Activated CD8-positive, alpha-beta memory T cell treated with anti-CD3 and anti-CD28 coated beads, Interleukin-2, amount 50 U/mL, for 4 hours (primary cell): ENCODE measurements at places on chromosomes 11 and 22.

DNA sequence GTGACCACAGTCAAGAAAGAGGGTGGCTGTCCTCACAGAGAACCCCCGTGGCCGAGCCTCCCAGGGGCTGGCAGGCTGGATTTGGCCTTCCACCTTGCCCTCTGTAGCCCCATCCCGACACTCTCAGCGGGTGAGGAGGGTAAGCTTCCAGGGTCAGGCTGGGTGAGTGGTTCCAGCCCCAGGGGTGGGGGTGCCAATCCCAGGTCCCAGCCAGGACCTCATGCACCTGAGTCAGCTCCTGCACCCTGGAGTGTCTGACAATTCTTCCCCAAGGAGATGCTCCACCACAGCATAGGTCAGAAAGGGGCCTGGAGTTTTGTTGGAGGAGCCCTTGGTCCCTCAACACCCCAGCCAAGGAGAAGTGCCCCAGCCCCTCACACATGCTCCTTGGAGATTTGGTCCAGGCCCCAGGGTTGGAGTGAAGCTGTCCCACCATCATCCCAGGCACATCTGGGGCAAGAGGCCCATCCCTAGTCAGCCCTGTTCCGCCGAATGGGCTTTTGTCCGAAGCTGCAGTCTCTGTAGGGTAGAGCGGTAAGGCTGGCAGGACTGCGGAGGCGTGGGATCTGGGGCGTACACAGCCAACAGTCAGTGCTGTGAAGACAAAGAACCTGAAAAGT is 8.4 kb downstream of the LINC01488 start:
- DNase-seq, result no peak

GRCh38 chr11:119974467-119974866 is 163.4 kb downstream of the TRIM29 start:
- DNase-seq, result no peak

DNA sequence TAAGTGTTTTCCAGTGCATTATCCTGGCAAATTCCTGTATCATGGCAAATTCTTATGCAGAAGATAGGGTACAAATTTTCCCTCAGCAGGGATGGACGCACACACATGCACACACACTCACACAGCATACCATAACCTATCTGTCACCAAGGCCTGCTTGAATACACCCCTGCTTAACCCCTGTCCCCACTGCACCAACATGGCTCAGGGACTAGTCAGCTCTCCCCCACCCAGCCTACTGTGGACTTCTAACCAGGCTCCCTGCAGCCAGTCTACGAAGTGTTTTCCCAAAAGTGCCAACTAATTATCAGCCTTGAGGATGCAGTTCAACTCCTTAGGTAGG is 63.1 kb downstream of the RAB30 start:
- no peak for DNase-seq

- no peak for DNase-seq
These were observed 25.8 kb downstream of the LARGE1 start for GRCh38 chr22:33894515-33894914.

- no peak for DNase-seq
These were observed 24.5 kb downstream of the ARHGAP1 start for GRCh38 chr11:46675949-46676348.

DNA sequence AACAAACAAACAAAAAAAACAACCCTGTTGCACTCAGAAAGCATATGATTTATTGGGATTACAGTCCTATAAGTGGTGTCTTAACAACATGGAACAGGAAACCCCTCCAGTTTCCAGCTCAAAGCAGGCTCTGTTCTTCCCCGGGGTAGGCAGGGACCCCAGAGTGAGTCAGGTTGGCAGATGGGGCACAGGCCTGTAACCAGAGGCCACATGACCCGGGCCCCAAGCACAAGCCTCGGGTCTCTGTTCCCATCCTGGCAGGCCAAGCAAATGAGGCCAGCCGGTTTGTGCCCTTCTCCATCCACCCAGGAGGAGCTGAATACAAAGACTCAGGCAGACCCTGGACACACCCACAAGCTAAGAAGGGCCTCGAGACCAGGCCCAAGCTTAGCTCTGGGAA is 75.8 kb downstream of the NAT10 start:
- DNase-seq, result no peak

GRCh38 chr11:116990811-116991210 is 107.4 kb downstream of the SIK3 start:
- DNase-seq, result no peak

DNA sequence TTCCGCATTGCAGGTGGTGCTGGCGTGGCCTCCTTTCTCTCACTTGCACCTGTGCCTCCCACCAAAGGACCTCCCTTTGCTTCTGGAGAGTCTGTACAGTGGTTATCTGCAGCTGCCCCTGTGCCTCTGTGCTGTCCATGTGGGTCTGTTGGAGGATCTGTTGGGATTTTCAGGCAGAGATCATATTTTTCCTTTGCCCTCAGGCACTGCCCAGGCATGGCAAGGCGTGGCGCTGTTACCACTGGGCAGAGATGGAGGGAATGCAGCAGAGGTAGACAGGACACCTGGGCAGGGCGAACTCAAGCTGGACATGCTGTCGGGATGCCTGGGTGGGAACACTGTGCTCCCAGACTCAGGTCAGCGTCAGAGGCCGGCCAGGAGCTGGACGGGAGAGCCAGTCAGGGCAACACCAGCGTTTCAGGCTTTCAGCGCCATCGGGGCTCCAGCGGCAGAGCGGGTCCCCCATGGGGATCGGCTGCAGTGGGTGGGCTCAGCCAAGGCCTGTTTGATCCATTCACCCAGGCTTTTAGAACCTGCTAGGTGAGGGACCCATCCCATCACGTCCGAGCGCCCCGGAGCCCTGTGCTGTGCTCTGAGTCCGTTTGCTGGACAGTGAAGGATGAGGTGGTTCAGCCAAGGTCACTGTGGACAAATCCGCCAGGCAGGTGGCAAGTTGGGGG is 718.9 kb downstream of the BRD1 start:
- no peak for DNase-seq

- DNase-seq, result no peak
These were observed 54.1 kb upstream of the BDNF start for GRCh38 chr11:27754035-27755017.

- no peak for DNase-seq
These were observed 18.3 kb downstream of the CLMP start for GRCh38 chr11:123176785-123177184.

- no peak for DNase-seq
These were observed 38.7 kb downstream of the RTN3 start for GRCh38 chr11:63719987-63720386.

DNA sequence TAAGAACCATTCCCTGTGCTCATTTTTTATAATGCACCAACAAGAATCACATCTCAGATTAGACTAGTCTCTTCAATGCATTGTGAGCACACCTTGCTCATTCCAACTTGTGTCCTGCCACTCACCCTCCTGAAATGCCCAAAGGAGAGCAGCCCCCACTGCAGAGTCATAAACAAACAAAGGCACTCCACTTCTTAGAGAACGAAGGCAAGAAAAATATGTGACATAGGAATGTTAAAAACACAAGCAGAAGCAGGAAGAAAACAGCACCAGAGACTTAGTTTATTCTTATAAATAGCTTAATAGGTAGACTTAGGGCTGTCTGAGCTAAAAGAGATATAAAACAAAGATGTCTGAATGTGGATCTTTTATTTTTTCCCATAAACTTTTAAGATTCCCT is 57.2 kb downstream of the GUCY1A2 start:
- DNase-seq, result no peak

GRCh38 chr22:37525073-37525745 is 6.0 kb upstream of the CARD10 start:
- peak; percentile 42 for DNase-seq

GRCh38 chr22:26367402-26368245 is 61.4 kb upstream of the ASPHD2 start:
- peak; percentile 63 for DNase-seq

DNA sequence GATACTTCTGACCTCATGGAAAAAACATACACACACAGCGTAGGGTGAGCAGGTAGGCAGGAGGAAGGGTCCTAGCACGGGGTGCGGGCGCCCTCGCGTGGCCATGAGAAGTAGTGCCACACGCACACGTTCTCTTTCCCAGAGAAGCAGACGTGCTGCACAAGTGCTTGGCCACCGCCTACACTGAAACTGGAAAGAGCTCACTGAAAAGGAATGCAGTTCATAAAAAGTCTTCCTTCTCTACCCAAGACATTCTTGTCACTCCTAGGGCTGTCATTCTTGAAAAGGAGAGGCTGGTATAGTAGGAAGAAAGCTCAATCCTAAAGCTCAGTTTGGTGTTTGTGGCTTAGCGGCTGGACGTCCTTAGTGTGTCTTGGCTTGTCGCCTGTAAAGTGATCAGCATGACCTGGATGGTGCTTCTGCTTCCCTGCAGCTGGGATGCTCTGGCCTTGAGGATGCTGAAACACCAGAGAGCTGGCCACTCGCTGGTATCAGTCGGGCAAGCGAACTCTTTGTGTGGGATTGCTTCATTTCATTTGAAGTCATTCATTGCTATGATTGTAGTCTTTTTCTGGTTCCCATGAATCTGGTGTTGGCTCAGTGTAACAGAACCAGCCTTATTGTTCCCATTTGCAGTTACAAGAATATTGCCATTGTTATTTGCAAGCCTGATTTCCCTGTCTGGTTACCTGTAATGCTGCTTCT is 303.8 kb downstream of the NTM start:
- no peak for DNase-seq

- no peak for DNase-seq
These were observed at the start of gene TRIM6 for GRCh38 chr11:5596607-5597201. TSS of gene TRIM6 (plus strand) at chr11:5596637. CDS start at chr11:5596898, 261 bp downstream.

- DNase-seq, result no peak
These were observed 14.4 kb downstream of the DAGLA start for GRCh38 chr11:61694602-61694939.

GRCh38 chr22:26435327-26436093 is 6.5 kb downstream of the ASPHD2 start:
- DNase-seq, result no peak

DNA sequence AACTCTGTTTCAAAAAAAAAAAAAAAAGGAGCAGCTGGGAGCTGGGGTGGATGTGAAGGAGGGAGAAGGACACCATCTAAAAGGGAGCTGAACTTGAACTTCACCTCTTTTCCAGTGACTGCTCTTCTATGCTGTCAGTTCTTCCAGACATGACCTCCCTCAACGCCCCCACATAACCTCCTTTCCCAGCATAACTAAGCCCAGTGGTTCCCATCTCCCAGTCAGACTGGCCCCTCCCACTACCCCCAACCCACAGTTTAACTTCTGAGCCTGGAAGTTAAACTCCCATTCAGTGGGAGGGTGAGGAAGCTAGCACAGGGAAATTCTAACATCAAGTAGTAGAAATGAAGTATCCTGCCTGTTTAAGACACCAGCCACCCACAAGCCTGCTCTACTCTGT is 1.8 kb downstream of the ARHGAP1 start:
- no peak for DNase-seq

- DNase-seq, result no peak
These were observed 130.5 kb downstream of the SPON1 start for GRCh38 chr11:14093065-14093464.

DNA sequence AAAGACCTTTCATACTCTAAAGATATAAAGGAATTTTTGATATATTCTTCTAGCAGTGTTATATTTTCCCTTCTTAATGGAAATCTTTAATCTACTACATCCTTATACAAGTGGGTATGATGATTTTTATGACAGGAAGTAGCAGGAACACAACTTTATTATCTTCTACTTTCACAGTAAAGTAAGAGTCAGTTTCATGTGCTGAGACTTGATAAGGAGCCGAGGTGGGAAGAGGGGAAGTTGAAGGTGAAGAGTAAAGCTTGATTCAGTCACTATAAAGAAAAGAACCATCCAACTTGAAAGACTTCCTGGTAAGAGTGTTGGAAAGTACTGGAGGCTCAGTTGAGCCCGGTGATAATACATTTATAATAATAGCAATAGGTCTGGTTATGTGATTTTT is 82.1 kb upstream of the PTH start:
- DNase-seq, result no peak

DNA sequence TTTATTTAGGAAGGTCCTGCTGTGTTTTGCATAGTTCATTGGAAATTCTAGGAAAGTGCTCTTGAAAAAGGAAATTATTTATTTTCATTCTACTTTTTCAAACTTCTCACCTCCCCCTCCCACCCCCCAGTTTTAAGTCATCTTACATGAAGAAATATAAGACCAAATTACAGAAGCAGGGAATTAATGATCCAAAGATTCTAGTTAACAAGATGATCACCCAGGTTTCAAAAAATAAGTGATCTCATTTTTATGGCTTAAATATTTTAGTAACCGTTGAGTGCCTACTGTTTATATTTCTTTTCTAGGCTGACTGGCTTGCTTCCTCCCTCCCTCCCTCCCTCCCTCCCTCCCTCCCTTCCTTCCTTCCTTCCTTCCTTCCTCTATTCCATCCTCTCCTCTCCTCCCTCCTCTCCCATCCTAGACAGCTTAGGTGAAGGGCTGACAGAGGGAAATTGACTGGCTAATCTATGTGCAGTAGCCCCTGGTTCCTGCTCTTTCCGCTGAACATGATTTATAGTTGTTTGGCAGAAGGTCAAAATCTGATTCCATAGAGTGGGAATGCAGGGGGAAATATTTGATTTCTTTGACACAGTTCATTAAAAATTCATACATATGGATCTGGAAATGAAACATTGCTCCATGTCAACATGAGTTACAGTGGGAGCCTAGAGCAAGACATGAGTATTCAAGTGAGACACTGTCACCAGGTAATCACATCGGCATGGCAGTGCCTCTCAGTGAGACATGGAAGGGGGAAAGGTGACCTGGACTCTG is 123.4 kb downstream of the COMMD9 start:
- no peak for DNase-seq

- DNase-seq, result no peak
These were observed 40.1 kb downstream of the EIF4ENIF1 start for GRCh38 chr22:31449506-31449905.

DNA sequence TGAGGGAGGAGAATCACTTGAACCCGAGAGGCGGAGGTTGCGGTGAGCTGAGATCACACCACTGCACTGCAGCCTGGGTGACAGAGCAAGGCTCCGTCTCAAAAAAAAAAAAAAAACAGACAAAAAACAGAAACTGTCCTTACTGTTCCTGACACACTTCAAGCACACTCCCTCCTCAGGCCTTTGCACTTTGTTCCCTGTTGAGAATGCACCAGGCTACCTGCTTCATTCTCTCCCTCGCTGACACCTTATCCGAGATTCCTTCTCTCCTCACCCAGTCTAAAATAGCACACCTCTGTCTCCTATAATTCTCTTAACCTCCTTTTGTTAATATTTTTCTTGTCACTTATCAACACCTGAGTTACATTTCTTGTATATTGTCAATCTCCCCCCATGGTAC is 32.3 kb upstream of the TECTA start:
- DNase-seq, result no peak
